Mesenchymal stem cell (in vitro differentiated cells and primary cell): ENCODE measurements at places on chromosomes 7 and 10.

DNA sequence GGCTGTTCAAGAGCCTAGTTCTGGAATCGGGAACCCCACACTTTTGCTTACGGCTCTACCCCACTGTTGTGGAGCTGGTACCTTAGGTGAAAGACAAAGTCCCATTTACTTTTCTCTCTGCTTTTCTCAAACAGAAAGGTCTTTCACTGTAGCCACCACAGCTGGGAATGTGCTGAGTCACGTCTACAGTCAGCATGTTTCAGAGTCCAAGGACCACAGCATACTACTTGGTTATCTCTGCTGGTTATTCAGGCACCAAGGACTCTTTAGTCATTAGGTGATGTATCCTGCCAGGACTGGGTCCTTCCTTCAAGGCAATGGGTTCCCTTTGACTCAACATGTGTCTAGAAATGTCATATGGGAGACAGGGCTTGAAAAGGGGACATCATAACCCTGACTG lies 266.8 kb upstream of the STEAP1 start:
- DNase-seq, result no peak
- no peaks in the 10 kb centered on the region for H3K4me1 ChIP-seq
- no peaks in the 10 kb centered on the region for H3K36me3 ChIP-seq

- no peaks in the 10 kb centered on the region for H3K27me3 ChIP-seq
- H3K27ac ChIP-seq, result peak overlapping the region; percentile 94
- no peaks in the 10 kb centered on the region for H3K36me3 ChIP-seq
Measured at GRCh38 chr10:2992401-2993198, 74.7 kb upstream of the PFKP start.

DNA sequence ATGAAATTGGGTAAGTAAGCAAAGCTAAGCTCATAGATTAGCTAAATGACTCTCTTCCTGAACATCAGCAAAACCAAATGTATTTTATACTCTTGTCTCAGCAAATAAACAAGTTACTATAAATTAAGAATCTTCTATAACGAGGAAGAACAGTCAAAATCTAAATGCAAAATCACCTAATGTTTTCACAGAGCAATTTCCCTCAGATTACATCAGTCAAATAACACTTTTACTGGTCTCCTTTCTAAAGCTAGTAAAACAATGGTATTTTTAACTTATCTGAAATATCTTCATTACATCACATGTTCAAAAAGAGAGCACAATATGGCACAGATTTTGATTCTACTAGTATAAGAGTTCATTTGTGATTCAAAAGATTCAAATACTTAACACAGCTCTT lies 16.5 kb upstream of the GPR22 start:
- no peak overlapping the region for H3K27ac ChIP-seq
- peaks cover 11% of the 10 kb centered on the region for H3K36me3 ChIP-seq
- DNase-seq, result no peak
- H3K4me1 ChIP-seq, result no peaks in the 10 kb centered on the region

GRCh38 chr10:53579773-53580172 lies 807.2 kb upstream of the MBL2 start:
- H3K4me1 ChIP-seq, result no peaks in the 10 kb centered on the region
- DNase-seq, result no peak
- H3K4me3 ChIP-seq, result no peak overlapping the region
- H3K36me3 ChIP-seq, result no peaks in the 10 kb centered on the region

GRCh38 chr7:37420946-37421695 lies 27.5 kb downstream of the ELMO1 start:
- no peaks in the 10 kb centered on the region for H3K36me3 ChIP-seq
- H3K4me1 ChIP-seq, result no peaks in the 10 kb centered on the region
- H3K27me3 ChIP-seq, result peaks cover 29% of the 10 kb centered on the region
- no peak for DNase-seq

DNA sequence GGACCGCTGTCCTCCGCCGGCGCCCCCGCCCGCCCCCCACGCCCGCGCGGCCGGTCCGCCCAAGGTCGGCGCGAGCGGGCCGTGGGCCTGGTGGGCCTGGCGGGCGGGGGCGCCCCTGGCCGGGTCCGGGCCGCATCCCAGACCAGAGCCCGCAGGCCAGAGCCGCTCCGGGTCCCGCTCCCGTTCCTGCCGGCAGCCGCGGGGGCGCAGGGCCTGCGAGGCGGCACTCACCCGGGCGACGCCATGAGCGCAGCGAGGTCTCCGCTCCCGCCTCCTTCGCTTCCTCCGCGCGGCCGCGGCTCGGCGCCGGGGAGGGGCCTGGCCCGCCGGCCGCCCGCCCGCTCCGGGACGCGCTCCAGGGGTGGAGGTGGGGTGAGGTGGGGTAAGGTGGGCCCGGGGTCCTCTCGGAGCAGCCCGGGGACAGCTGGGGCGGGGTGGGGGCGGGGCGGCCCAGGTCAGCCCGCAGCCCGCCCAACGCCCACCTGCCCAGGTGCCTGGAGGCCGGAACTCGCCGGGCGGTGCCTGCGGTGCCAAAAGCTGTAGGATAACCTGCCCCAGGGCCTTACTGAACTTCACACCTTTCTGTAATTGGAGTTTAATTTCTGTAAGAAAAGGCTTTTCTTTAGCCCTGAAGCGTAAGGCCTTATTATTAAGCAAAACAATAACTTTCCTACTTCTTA lies at the start of gene URGCP:
URGCP (minus strand) TSS at position 266 of the 680 bp plus-strand sequence; CDS start at position 245, 21 bp downstream.
- peaks cover 6% of the 10 kb centered on the region for H3K36me3 ChIP-seq
- H3K4me1 ChIP-seq, result peaks cover 9% of the 10 kb centered on the region
- peak; percentile 38 for DNase-seq

GRCh38 chr7:33143996-33144718 lies 14.8 kb downstream of the BBS9 start:
- H3K27me3 ChIP-seq, result no peaks in the 10 kb centered on the region
- H3K27ac ChIP-seq, result no peak overlapping the region
- peak; percentile 53 for DNase-seq
- no peak overlapping the region for H3K4me3 ChIP-seq
- H3K4me1 ChIP-seq, result no peaks in the 10 kb centered on the region
- H3K36me3 ChIP-seq, result peaks cover 2% of the 10 kb centered on the region

DNA sequence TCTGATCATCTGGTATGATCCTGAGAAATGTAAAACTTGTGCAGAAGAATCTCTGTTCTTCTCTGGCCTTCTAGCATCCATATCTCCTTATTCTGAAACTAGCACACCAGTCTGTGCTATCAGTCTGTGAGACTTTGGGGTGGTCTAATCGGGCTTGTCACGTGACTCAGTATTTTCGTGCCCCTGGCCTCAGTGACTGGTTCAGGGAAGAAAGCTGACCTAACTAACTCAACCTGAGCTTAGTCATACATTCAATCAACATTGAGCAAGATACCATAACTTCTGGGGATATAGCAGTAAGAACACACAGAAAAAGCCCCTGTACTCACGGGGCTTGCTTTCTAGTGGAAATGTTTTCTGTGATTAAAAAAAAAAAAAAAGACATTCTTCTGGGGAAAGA lies 109.3 kb downstream of the DKK1 start:
- H3K27ac ChIP-seq, result no peak overlapping the region
- no peak overlapping the region for H3K4me3 ChIP-seq
- no peak for DNase-seq
- H3K27me3 ChIP-seq, result no peaks in the 10 kb centered on the region
- no peaks in the 10 kb centered on the region for H3K36me3 ChIP-seq

GRCh38 chr7:27102581-27103442 lies at the start of gene HOXA2:
Gene HOXA2 (minus strand): TSS chr7:27102683. CDS start chr7:27102500, 183 bp downstream.
- H3K36me3 ChIP-seq, result peaks cover 18% of the 10 kb centered on the region
- DNase-seq, result peak; percentile 50
- no peaks in the 10 kb centered on the region for H3K27me3 ChIP-seq
- H3K4me1 ChIP-seq, result peaks cover 15% of the 10 kb centered on the region
- H3K27ac ChIP-seq, result peak within 1 kb of the TSS; percentile 92

- H3K36me3 ChIP-seq, result no peaks in the 10 kb centered on the region
- H3K27me3 ChIP-seq, result no peaks in the 10 kb centered on the region
- H3K4me3 ChIP-seq, result no peak overlapping the region
- H3K4me1 ChIP-seq, result no peaks in the 10 kb centered on the region
- H3K27ac ChIP-seq, result no peak overlapping the region
Measured at GRCh38 chr10:18554479-18554878, 96.9 kb downstream of the NSUN6 start.

- no peak overlapping the region for H3K4me3 ChIP-seq
- H3K4me1 ChIP-seq, result peaks cover 2% of the 10 kb centered on the region
- DNase-seq, result no peak
- H3K27ac ChIP-seq, result no peak overlapping the region
- no peaks in the 10 kb centered on the region for H3K36me3 ChIP-seq
Measured at GRCh38 chr10:103042129-103042528, 124.0 kb downstream of the CNNM2 start.

DNA sequence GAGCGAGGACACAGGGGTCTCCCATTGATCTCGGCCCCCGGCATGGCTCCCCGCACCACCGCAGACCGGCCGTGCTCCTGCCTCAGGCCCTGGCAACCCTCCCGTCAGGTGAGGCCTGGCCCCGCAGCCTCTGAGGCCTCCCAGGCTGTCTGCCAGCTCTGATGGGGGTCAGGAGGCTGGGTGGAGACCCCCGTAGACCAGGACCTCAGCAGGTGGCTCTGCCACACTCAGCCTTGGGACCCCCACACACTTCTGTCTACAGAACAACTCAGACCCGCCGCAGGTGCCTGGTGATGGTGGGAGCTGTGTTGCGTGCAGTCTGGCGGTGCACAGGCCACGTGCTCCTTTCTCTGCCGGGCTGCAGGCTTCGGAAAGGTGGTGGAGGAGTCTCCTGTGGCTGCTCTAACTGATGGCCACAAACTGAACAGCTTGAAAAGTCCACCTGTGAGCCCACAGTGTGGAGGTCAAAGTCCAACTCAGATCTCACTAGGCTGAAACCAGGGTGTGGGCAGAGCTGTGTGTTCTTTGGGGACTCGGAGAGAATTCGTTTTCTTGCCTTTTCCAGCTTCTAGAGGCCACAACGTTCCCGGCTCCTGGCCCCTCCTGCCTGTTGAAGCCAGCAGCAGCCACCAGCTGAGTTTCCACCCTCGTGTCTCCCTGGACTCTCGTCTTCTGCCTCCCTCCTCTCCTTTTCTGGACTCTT lies 62.5 kb downstream of the PWWP2B start:
- H3K27ac ChIP-seq, result no peak overlapping the region
- DNase-seq, result no peak
- no peaks in the 10 kb centered on the region for H3K36me3 ChIP-seq
- H3K4me3 ChIP-seq, result no peak overlapping the region

DNA sequence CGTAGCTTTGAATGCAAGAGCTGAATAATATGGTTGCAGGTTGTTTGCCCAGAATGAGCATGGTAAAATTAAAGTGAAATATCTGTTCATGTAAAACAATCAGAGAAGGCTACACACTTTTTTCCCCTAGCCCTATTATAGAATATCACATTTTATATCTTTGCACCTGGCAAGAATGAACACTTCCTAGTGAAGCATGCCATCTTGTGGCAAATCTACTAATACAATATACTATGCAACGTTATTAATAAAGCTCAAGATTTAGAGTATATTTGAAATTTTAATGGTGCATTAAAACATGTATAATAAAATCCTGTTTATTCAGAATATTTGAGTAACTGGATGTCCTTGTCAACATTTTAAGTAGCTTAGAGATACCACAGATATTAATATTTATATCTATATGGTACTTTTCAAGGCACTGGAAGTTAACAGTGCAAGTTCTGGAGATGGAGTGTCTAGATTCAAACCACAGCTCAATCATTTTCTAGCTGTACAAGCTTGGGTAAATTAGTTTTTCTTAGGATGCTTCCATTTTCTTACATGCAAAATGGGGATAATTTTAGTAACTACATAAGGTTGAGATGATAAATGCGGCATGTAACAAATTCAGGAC lies 643.1 kb upstream of the SEMA3D start:
- H3K27me3 ChIP-seq, result no peaks in the 10 kb centered on the region
- H3K36me3 ChIP-seq, result no peaks in the 10 kb centered on the region
- no peaks in the 10 kb centered on the region for H3K4me1 ChIP-seq
- no peak overlapping the region for H3K4me3 ChIP-seq
- peak; percentile 12 for DNase-seq

- no peaks in the 10 kb centered on the region for H3K27me3 ChIP-seq
- no peak overlapping the region for H3K27ac ChIP-seq
- no peak overlapping the region for H3K4me3 ChIP-seq
- no peak for DNase-seq
Measured at GRCh38 chr10:106571192-106571946, 593.1 kb downstream of the SORCS1 start.

DNA sequence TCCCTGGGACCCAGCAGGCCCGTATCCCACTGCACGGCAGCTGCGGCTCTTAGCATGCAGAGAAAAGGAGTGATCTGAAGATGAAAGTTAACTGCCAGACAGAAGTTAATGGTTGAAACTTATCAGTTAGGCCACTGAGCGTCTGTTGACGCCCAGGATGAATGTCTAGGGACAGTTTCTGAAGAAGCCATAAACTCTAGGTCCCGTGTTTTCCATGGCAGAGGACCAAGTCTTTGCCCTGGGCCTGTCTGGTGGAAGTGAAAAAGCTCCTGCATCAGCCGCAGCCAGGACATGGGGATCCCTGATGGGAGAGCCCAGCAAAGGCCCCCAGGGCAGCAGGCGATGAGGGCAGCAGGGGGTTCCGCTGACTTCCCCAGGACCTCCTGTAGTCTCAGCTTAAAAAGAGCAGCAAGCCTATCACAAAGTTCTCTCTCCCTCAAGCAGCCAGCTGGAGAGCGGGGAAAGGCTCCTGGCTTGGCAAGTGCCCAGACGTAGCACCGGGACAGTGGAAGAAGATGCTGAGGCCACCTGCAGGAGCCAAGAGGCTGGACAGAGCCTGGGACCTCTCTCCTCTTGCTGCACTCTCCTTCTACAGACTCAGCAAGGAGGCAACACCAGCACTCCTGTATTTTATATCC lies 79.6 kb downstream of the TNS3 start:
- H3K36me3 ChIP-seq, result peaks cover 44% of the 10 kb centered on the region
- no peak overlapping the region for H3K4me3 ChIP-seq
- peaks cover 6% of the 10 kb centered on the region for H3K27me3 ChIP-seq
- DNase-seq, result no peak
- peak overlapping the region; percentile 87 for H3K27ac ChIP-seq

DNA sequence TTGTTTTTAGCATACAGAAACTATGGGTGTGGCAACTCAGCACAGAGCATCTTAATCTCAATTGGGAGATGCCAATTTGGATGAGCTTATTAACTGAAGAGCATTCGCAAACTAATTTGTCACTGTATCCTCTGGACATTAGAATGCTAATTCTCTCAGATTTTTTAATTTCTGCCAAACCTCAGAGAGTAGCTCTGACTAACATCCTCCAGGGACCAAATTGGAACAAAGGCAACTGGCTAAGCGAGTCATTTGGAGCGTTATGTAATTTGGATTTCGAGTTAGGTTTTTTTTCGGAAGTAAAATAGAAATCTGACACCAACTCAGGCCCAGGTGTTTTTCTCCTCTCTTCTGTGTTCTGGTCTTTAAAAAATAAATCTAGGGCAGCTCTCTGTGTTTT lies 201.9 kb downstream of the BMPER start:
- H3K4me1 ChIP-seq, result no peaks in the 10 kb centered on the region
- no peak overlapping the region for H3K27ac ChIP-seq
- H3K36me3 ChIP-seq, result no peaks in the 10 kb centered on the region
- no peak overlapping the region for H3K4me3 ChIP-seq
- no peak for DNase-seq
- no peaks in the 10 kb centered on the region for H3K27me3 ChIP-seq

DNA sequence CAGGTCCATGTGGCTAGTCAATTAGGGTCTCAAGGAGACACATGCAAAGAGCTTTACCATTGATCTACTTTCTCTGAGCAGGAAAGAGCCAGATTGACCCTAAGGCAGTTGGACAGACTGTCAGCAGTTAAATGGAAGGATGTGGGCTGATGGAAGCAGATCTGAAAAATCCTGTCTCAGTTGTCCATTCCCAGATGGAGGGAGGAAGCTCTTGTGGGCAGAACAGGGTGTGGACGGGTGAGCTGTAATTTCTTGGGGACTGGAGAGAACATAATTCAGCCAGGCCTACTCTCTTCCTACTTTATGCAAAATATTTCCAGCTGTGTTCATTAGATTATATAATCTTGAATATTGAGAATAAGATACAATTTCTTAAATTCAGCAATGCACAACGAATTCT lies 163.6 kb downstream of the GNAT3 start:
- H3K4me3 ChIP-seq, result no peak overlapping the region
- no peaks in the 10 kb centered on the region for H3K4me1 ChIP-seq
- DNase-seq, result no peak
- no peaks in the 10 kb centered on the region for H3K36me3 ChIP-seq
